ENCODE measurements at places on chromosomes 7 and 10.

DNA sequence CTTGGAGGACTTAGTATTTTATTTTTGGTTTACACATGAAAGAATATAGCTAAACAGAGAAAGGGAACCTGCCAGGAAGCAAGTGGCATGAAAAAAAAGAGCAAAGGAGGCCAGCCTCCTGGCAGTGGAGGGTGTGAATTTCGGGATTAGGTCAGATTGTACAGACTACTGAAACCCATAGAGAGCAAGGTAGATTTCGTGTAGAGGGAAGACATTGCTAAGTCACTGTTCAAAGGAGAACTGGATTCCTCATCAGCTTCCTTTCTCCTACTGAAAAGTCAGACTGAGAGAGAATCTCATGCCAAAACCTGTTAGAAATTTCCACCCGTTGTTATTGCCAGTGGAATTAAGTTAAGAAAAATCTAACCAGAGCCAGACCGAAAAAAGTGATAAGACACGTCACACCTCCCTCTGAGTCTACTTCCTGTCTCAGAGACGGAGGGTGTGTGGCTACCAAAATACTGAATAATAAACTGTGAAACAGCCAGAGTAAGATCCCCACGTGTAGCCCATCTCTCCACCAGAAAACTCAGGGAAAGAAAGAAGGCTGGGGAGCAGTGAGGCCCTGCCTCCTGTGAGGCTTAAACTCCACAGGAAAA lies 118.8 kb downstream of the SKIDA1 start:
- no peak for DNase-seq

GRCh38 chr7:30906014-30906413 lies 5.6 kb upstream of the AQP1 start:
- DNase-seq = no peak

DNA sequence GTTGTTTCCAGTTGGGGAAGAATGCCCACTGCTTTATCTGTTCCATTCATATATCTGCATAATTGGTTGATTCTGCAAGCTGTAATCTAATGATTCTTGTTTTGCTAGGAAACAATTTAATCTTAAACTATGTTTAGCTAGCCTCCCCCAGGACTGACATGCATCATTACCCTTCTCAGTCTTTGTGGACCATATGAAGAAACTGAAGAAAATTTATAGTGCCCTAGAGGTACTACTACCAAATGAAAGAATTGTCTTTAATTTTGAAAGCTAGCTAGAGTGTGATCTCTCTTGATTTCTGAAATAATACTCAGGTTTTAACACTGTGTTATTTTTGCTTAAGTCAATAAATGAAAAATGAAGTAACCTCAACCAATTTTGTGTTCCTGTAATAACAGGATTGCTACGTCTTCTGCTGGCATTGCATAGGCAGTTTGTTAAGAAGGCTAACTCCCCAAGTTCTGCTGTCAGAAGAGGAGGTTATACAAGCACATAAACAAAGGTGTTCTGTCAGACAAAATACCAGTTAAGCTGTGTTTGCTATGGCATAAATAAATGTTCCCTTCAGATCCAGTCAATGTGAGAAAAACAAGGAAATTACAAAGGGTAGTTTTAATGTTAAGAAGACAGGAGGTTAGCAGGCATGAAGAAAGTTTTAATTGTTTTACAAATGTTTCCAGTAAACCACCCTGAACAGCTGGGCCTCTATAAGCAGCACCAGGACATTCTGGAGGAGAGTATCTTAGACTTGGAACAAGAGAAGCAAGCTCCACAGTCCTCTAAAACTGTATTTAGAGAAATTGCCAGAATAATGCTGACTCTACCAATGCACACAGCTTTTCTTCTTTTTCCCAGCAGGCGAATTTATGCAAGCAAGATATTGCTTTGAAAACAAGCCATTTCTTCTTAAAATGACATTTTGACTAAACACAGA lies 90.3 kb upstream of the CTTNBP2 start:
- DNase-seq = no peak

DNA sequence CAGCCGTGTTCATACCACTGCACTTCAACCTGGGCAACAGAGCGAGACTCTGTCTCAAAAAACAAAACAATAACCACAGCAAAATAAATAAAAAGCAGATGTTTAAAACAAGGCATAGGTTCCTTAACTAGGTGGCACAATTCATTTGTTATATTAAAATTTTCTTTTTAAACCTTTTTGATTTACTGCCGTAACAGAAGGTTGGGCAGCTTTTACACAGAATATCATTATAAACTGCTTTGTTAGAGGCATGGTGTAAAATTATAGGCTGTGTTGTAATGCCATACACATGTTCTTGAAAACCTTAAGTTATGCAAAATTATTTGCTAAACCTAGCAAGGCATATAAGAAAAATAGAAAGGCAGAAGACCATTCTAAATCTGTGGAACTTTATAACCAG lies 84.4 kb downstream of the MKLN1 start:
- DNase-seq = no peak

Data from stimulated activated naive B cell treated with anti-CD40 and anti-IgM and Interleukin-4, amounts not matched to agents 10 μg/mL and 1 μg/mL and 100 μg/mL, for 72 hours (primary cell).